ENCODE measurements at places on chromosomes 1 and 21.

GRCh38 chr1:57324388-57324787 is 99.5 kb downstream of the DAB1 start:
- DNase-seq: no peak

DNA sequence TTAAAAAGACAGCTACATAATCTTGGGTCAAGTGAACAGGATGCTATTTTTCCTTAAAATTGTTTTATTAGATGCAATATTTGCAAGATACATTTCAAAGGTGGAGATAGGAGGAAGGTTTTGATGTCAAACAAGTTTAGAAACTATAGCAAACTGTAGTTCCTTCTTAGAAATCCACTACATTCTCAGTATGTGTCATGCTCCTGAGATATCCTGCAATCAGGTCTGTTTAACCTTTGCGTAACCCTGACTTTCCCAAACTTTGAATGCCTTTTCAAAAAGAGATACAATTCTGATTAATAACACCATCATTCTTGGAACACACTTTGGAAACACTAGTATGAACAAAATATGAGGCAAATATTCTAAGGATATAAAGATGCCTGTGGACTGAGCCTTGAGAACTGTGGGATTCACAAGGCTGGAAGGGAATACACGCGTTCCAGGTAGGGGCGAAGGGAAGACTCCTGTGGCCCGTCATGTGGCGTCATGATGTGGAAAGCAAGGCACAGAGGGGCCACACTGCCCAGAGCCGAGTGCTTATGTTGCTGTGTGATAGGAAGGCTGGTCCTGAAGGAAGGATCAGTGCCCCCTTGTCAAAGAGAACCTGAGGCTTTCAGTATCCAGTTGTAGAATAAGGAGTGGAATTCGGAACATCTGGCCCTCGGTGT is 19.6 kb upstream of the TARBP1 start:
- DNase-seq: peak; percentile 31

DNA sequence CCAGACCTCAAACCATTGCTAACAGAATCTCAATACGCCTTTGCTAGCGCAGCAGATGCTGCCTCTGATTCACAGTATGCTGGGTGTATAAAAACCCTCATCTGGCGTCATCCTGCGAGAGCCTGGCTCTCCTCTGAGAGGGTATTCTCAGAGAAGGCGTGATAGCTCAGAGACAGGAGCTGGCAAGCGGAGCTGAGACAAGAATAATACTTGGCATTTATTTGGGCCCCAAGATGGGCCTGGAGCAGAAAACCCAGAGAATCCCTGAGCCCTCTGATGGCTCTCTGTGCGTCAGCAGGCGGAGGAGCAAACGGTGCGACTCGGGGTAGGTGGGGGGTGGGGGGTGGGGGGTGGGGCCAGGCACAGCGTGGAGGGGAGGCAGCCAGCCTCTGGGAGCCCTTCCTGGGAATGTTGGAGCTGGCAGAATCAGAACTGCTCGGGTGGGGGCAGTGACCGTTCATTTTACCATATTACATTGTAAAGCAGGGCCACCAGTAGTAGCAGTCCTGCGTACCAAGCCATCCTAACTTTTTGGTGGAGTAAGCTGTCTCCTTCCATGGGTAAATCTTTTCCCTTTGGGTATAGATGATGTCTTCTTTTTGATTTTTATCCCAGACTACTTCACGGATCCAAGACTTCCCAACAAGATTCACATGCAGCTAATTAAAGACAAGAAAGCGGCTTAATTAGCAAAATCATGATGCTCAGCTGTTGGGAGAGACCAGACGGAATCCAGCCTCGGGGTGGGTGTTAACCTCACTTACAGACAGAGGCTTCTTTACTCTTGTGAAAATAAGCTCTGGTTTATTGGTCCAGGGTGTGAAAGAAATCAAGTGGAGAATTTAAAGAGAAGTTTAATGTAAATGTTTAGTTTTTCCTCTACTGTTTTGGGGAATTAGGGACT is 7.1 kb downstream of the RIIAD1 start:
- no peak for DNase-seq

DNA sequence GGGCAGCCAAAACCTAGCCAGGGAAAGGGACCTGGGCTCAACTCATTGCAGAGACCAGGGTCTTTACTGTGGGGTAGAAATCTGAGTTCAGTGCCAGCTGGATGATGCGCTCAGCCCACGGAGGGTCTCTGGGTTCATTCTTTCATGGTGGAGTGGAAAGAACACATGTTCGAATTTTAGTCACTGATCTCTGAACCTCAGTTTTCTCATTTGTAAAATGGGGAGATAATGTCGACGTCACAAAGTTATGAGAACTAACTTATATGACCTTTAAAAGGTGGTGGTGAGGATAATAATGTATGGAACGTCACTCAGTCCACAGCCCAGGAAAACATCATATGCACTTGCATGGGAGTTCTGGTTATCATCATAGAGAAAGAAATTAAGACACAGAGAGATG is 1.2 kb upstream of the TAL1 start:
- DNase-seq: no peak

DNA sequence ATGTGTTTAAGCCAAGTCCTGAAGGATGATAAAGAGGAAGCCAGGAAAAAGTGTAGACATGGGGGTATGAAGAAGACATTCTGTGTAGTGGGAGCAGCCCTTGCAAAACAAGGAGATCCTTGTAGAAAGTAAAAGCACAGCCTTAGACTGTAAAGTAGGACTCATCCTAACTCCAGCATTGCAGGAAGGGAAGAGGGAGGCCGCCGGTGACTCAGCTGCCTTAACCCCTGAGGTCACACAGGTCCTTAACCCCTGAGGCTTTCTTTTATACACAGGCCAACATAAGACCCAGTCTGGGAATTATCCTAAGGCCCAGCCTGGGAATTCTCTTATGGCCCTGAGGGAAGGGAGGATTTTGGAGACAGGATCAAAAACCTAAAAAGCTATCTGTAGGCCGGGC is 18.0 kb downstream of the PGM1 start:
- DNase-seq: no peak

DNA sequence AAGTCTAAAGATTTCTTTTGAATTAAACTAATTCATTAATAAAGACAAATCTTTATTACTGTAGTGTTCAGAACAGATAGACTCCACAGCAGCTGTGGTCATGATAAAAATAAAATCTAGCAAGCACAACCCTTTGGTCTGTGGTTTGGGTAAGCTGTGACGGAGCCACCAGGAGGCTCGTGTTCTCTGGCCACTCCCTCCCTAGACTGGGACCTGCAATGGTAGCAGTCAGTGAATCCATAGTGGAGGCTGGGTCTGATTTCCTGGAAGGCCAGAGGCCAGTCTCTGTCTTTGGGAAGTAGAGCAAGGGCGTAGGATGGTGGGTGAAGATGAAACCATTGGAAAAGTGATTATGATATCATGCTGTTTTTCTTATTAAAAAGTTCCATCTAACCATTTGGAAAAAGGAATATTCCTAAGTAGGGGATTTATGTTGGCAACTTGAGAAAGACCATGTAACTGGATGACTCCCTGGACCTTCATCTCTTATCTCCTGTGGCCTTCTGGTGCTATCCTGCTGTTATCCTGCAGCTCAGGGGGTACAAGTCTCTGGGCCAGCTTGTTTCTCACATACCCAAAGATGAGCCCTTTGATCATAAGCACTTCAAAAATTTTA is 39.0 kb downstream of the TENT5C start:
- no peak for DNase-seq

GRCh38 chr1:96880626-96881025 is 159.0 kb downstream of the PTBP2 start:
- DNase-seq: no peak

DNA sequence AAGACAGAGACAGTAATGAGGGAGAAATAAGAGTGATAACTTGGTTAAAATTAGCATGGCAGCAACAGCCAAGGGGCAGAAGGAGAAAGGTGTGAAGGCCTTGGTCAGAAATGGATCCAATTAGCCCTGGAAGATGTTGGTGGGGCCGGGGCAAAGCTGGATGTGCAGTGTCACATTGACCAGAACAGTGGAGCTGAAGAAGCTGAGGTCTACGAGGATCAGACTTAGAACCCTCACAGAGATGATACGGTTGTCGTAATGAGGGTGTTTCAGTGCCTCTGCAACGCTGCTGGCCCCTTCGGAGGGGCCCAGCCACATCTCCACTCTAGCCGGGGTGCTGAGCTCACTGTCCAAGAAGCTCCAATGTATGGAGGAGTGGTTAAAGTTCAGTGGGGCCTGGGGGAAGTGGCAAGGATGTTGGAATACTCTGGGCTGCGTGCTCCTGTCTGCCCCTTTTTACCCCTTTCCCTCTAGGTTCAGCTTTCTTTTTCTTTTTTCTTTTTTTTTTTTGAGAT is 14.2 kb downstream of the SH2D2A start:
- no peak for DNase-seq

DNA sequence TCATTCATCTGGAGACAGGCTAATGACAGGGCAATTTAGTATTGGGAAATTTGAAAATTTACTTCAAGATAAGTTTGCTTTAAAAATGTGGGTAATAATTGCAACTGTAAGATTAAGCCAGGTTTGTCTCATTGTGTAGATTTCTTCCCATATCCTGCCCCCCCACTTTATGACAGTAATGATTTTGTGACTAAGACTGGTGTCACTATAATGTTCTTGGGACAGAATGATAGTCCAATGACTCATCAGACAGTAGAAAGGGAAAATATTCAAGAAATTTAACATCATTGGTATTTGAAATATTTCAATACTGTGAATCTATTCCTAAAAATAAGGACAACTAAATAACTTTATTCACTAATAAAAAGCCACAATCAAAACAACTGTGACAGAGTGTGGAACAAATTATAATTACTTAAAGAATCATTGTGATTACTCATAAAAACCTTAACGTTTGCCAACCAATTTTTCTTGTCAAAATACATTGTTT is 36.7 kb downstream of the FH start:
- no peak for DNase-seq

DNA sequence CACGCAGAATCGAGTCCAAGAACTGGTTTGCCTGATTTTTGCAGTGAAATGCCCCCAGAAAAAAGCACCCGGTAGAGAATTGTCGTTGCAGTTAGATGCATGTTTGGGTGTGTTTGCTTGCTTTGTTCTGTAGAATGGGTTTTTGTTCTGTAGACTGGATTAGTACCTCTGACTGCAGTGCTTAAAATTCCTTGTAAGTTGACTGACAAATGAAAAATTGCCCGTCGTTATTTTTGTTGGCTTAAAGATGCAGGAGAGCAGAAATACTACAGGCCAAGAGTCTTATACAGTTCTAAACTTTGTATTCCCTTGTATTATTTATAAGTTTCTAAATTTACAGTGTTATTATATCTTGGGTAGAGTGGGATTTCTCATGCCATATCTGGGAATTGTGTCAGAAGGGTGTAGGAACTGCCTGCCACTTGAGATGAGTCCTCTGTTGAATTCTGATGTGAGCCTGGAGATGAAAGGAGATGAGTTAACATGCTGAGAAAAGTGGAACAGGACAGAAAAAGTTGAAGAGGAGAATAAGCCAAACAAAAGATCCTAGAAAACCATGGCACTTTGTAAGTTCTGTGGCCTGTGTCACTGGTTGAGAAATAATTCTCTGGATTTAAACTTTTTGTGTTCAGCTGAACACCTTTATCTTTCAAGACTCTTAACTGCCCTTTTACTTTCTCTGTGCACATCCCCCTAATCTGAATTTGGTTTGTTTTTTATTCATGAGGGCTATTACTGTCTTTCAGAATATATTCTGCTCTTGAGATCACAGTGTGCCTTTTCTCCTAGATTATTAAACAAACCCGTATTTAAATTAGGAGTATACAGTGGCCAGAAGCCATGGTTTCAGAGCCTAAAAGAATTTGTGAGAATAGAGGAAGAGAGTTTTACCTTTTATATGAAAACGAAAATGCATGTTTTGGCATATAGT is 1.4 kb downstream of the DESI2 start:
- no peak for DNase-seq

DNA sequence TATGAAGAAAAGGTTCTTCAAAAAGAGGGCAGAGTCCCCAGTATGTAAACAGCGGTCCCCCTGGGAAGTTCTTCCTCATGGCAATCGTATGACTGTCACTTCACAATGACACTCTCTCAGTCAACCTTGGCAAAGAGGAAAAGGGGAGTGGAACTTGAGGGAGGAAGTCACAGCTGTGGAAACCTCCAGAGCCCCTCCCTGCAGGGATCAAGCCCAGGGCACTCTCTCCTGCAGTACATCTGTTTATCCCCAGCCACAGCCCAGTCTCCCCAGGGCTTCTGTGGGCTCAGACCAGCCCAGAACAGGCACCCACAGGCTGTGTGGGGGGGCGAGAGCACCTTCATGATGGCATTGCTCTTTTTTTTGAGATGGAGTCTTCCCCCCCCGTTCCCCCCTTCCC is 2.0 kb downstream of the ATP13A2 start:
- peak; percentile 70 for DNase-seq

DNA sequence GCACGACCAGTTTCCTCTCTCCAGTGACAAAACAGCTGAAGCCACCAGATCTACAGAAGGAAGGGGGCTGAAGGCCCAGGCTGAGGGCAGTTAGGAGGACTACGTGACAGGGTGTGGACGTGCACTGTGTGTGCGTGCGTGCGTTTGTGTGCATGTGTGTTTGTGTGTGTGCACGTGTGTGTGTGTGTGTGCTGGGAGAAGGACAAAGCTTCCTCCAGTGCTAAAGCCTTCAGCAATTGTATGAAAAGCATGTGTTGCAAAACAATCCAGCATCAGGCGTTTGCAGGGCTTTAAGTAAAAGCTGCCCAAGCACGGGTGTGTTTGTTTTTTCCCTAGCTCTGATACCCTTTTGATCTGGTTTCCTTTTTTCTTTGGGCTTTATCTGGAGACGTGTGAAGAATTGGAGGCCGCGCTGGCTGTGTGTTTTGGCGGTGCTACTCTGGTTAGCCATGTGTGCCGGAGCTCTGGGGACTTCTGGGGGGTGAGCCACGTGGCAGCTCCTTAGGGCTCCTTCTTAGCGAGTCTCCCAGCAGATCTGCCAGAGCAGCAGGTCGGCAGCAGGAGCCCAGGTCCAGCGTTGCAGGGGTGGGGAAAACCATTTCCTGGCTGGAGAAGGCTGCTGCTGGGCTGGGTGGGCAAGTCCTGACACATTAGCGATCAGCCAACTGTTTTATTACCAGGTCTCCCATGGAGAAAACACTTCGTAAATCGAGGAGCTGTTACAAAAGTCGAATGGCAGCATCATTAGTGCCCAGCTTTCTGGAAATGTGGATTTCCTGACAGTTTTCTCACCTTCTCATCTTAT is 73.4 kb downstream of the UCK2 start:
- DNase-seq: no peak

DNA sequence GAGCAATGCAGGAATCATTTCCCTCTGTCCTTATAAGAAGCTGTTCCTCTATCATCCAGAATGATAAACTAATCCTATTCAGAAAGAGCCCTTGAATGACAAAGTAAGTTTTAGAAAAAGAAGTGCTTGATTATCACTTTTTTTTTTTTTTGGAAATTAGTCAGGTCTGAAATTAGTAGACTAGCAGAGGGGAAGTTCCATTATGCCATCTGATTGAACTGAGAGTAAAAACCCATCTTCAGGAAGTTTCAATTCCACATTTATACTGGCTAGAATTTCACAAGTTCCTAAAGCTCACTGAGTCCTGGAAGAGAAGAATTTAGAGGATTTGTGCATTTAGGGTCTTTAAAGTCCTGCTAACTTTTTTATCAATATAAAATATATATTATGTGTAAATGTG is 128.8 kb upstream of the COA6 start:
- DNase-seq: peak; percentile 38

- no peak for DNase-seq
Observed at GRCh38 chr1:45585110-45585426, 1.2 kb downstream of the NASP start.

GRCh38 chr1:216090556-216090955 is 332.7 kb downstream of the USH2A start:
- DNase-seq: no peak

Measured in inflammatory macrophage (primary cell).